Iris pigment epithelial cell (primary cell): ENCODE measurements at places on chromosomes 13 and 19.

GRCh38 chr19:31260171-31260933 lies 88.9 kb downstream of the TSHZ3 start:
- DNase-seq: no peak

- DNase-seq: peak; percentile 55
Measured at GRCh38 chr13:24053519-24054251, 106.8 kb upstream of the SPATA13 start.

GRCh38 chr19:10471909-10472308 lies 31.2 kb downstream of the KEAP1 start:
- DNase-seq: peak; percentile 43

- no peak for DNase-seq
Measured at GRCh38 chr19:15721268-15721667, 6.6 kb upstream of the OR10H2 start.

DNA sequence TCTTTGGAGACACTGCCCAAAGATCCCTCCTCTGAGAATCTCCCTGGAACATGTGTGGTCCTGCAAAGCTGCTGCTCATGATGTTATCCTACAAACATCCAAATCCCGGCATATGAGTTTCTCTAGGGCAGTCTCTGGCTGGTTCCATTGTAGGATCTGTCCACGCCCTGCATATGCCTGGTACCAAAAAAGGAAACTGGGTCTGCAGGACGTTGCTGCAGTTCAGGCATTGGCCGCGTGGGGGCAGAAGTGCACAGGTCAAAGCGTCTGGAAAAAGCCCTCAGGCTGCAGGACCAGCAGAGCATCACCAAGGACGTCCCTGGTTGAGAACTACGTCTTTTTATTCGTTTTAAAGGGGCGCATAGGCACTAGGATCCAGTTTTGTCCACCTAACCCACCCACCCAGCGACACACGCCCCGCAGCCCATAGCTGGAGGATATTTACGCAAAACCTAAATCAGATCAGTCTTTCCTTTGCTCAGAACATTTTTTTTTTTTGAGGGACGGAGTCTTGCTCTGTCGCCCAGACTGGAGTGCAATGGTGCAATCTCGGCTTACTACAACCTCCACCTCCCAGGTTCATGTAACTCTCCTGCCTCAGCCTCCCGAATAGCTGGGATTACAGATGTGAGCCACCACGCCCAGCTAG lies 12.9 kb upstream of the ZNF564 start:
- peak; percentile 82 for DNase-seq
